ENCODE measurements at places on chromosomes 7 and 10.
A peak's percentile ranks its signal among the peaks of the same experiment; 100 is the strongest.

DNA sequence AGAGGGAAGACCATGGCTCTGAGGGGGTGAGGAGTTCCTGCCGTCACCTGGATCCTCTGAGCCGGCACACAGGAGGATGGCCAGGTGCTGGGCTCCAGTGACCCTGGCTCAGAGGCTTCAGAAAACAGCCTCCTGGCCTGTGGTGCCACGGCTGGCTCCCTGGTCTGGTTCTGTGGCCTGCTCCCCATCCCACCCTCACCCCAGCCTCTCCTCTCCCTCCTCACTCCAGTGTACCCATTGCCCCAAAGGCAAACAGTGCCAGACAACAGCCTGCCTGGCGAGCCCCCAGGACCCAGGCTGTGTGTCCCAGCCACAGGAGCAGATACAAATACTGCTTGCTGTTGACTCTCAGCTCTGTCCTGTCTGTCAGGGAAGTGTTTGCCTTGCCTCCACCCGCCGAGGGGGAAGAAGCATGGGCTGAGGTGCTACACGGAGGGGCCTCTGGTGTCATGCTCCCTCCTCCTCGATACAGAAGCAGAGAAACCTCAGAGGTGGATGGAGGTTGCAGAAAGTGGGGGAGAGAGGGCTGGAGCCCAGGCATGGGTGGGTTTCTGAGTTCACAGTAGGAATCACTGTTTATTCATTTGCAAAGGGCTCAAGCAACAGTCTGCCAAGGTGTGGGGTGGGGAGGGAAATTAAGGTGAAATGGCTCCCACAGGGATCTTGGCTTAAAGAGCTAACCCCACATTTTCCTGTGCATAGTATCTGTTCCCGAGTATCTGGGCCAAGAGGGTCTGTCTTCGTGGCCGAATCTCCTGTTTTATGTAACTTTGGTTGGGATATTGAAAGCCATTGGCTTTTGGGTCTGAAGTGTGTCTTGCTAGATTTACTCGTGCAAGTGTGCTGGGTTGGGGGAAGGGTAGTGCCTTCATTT lies 5.5 kb downstream of the ADRA2A start:
- DNase-seq = no peak

- DNase-seq = peak; percentile 98
Observed at GRCh38 chr10:22003177-22003963, at the start of gene DNAJC1. Gene DNAJC1 (minus strand): TSS chr10:22003730. CDS start chr10:22003434, 296 bp downstream.

DNA sequence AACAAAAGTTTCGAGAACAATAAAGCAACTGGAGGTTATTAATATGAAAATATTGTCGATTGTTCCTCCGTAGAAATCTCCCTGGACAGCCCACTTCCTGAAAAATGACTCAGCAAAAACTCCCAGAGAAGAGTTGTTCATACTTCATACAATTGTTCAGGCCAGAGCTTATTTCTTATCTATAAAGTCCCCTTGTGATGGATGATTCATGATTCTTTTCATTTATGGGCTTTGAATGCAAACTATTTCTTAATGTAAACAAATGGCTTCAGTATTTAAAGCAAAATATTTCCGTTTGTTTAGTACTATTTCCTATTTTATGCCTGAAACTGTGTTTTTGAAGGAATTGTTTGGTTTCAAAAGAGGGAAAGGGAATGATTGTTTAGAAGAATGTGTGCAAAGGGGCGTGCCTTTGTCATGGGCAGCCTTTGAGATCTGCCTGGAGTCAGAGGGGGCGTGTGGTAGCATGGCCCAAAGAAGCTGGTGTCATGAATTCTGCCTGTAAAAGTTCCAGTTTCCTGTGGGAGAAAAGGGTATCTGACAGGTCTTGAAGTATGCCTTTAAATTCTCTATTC lies 26.2 kb upstream of the EXOC6 start:
- DNase-seq = no peak

GRCh38 chr7:7099584-7100014 lies 82.7 kb upstream of the C1GALT1 start:
- no peak for DNase-seq

GRCh38 chr10:31457858-31458257 lies 138.8 kb downstream of the ZEB1 start:
- DNase-seq = no peak

DNA sequence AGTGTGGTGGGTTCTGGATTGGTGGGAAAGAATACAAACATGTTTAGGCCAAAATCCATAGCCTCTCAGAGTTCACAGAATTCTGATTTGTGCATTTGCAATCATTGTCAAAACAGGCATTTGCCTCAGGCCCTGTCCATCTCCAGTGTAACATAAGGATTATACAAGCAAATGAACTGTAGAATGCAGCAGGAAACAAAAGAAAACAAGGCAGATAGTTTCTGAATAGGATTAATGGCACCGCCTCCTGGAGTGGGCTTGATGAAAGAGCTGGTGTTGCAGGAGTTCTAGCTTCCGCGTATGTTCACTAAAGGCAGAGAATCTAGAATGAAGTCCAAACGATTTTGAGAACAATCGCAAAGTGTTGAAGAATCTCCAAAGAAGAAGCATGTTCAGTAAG lies 11.3 kb upstream of the MPP7 start:
- no peak for DNase-seq

GRCh38 chr10:23968301-23968700 lies 240.6 kb upstream of the KIAA1217 start:
- no peak for DNase-seq

GRCh38 chr10:29615195-29615594 lies 19.6 kb downstream of the SVIL start:
- DNase-seq = no peak

GRCh38 chr10:101830322-101831168 lies 12.3 kb upstream of the OGA start:
- DNase-seq = peak; percentile 83

- no peak for DNase-seq
Observed at GRCh38 chr10:86264481-86265231, 101.9 kb downstream of the GRID1 start.

- no peak for DNase-seq
Observed at GRCh38 chr7:8739837-8740236, 306.4 kb downstream of the NXPH1 start.

DNA sequence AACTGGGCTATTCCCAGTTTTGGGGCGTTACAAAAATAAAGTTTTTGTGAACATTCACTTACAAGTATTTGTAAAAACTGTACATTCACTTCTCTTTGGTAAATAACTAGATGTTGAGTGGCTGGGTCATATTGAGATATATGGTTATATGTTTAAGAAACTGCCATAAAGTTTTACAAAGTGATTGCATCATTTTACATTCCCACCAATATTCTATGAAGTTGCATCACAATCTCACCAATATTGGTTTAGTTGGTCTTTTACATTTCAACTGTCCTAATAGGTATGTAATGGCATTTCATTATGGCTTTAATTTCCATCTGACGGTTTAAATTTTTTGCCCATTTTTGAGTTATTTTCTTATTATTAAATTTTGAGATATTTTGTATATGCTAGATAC lies 251.7 kb upstream of the GNAI1 start:
- DNase-seq = no peak

DNA sequence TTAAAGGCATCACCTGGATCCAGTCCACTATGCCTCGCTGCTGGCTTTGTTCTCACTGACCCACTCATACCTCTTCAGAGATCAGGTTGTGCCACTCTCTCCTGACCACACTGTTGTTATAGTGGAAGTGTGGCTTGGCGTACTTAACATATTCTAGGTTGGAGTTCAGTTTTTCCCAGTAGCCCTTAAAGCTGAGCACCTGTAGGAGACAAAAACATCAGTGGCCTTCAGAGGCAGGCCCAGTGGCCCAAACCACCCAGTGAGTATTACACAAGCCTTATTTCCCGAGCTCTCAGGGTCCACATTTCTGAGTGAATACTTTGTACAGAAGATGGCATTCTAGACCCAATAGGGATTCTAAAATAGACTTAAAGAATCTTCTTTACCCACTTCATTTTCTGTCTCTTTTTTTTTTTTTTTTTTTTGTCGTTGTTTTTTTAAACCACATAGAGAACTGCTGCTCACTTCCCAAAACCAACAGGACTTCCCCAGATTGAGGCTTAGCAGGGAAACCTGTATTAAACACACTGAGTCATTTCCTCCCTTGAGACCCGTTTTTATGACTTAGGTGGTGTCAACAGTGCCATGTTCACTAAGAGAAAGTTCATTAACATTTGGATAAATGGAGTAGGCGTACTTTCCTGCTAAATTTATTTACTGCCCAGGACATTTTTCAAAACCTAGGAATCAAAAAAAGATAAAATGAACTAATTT lies 85.8 kb downstream of the GSAP start:
- no peak for DNase-seq

- DNase-seq = no peak
Observed at GRCh38 chr7:105389088-105389650, 448 bp upstream of the SRPK2 start.

DNA sequence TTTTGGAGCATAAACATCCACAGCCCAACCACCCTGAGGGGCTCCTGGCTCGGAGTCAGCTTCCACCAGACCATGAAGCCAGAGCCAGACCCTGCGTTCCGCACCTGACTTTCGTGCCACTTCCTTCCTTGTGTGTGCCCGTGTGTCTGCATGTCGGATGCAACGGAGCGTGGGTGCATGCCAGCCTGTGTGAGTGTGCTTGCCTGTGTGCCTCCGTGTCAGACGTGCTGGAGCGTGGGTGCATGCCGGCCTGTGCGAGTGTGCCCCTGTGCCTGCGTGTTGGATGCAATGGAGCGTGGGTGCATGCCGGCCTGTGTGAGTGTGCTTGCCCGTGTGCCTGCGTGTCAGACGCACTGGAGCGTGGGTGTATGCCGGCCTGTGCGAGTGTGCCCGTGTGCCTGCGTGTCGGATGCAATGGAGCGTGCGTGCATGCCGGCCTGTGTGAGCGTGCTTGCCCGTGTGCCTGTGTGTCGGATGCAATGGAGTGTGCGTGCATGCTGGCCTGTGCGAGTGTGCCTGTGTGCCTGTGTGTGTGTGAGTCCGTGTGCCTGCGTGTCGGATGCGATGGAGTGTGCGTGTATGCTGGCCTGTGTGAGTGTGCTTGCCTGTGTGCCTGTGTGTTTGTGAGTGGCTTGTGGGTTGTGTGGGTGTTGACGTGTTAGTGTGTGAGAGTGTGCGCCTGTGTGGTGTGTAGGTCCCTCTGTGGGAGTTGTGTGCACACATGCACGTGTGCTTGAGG lies 28.1 kb upstream of the KNDC1 start:
- no peak for DNase-seq

DNA sequence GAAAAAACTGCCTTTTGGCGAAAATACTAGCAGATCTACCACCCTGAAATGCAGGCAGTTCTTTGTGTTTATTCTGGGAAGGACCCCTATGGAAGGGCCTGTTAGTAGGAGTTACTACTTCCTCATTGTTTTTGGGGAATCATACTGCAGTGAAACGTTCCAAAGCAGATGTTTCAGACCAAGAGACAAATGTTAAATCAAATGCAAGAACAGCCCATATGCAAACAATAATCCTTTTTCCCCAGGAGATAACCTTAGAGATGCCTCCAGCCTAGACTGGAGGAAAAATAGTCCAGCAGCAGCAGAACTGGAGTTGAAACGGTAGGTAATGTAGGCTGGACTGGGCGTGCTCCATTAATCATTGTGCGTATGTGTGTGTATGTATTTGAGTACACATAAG lies 65.9 kb upstream of the VWDE start:
- no peak for DNase-seq

GRCh38 chr10:11560076-11560709 lies 51.3 kb downstream of the USP6NL start:
- no peak for DNase-seq

Data from stimulated activated CD8-positive, alpha-beta memory T cell treated with anti-CD3 and anti-CD28 coated beads, Interleukin-15, amount 100 ng/mL, for 48 hours (primary cell).